ENCODE measurements at places on chromosomes 7 and 10.

DNA sequence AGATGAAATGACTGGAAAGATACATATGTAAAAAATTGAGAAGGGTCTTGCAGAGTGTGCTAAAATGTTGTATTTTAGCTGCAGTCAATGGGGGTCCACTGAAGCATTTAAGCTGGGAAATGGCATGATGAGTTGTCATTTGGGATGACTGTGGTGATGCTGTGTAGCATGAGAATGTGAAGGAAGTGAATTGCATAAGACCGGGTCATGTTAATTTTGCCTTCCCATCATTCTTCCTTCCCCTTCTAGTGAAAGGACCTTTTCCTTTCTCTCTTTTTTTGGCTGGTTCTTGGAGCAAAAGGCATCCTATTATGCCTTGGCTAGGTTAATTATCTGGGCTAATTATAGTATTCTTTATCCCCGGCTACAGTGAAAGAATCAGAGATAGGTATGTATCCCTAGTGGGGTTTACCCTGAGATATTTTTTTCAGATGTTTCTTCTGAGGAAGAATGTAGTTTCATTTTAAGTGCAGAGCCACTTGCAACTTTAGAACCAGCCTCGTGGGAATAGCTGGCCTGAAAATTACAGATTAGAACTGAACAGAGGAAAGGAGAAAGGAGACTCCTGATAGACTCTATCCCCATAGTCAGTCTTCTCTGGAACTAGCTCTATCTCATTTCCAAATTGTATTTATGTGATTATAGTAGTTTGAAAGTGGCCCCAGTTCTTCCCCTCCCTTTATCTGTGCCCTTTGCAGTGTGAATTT lies 93.6 kb downstream of the HGF start:
- no peak for DNase-seq

DNA sequence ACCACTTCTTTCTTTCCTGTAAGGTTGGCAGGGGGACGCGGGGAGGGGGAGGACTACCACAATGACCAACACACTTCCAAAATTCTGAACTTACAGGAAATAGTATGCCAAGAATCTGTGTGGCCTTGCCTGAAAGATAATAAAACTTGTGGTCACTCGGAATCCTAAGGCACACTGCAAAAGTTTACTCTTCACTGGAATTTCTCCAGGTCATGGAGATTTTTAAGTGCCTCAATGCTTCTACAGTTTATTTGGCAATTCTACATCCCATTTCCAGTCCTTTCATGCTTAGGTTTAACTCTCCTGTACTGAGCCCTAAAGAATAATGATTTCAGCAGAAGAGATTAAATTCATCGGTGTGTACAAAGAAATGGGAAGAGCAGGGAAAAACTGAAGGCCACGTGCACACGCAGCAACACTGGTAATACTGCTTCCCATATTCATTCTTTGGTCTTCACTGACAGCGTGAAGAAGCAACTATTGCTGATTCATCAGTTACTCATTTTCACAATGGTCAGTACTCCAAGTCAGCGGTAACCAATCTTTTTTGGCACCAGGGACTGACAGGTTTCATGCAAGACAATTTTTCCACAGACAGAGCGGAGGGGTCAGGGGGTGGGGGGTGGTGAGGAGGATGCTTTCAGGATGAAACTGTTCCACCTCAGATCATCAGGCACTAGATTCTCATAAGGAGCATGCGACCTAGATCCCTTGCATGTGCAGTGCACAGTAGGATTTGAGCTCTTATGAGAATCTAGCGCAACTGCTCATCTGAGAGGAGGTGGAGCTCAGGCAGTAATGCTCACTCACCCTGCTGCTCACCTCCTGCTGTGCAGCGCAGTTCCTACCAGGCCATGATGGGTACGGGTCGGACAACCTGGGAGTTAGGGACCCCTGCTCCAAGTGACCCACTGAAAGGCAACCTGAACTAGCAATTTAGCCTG lies 9.8 kb downstream of the LARP4B start:
- DNase-seq: no peak

- no peak for DNase-seq
These were observed 162.1 kb downstream of the PLCE1 start for GRCh38 chr10:94155722-94156271.

GRCh38 chr10:76868098-76868977 lies 769.3 kb downstream of the KCNMA1 start:
- no peak for DNase-seq

DNA sequence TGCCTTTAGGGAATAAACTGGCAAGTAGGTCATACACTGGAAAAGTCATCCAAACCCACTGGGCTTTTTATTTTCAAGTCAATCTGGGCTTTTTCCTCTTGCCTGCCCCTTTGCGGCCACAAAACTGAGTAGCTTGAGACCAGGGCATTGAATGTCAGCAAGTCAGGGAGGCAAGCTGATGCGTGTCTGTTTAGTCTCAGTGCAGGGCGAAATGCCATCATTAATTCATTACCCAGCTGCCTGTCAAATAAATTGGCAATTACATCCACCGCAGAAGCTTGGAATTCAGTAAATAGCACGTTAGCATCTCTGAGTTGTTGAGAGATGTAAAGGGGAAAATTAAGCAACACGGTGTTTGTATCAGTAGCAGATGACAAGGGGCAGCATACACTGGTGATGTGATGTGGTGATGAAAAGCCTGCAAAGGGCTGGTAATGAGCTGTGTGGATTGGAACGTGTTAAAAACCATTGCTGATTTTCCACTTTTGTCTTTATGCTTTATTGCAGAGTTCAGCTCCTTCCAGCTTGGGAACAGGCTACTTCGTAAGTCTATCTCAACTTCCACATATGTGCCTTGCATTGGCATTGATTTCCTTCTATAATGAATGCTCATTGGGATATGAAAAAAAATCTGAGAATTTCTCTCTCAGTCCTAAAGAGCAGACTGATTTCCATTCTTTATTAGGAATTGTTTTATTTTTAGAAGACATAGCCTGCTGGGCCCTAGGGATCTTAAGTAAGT lies 535.9 kb downstream of the AUTS2 start:
- no peak for DNase-seq

DNA sequence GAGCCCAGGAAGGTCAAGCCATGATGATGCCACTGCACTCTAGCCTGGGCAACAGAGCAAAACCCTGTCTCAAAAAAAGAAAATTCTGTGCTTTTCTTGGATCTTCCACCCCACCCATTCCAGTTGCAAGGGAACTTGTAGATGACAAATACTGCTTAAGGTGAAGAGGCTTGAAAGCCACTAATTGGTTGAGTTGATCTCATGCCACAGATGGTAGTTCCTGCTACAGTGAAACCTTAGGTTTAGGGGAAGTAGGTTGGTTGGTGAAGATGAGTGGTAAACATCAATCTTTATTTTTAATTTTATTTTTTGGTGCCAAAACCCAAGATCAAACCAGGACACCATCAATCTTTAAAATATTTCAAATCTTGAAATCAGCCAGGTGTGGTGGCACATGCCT lies 2.9 kb upstream of the GDI2 start:
- DNase-seq: no peak

DNA sequence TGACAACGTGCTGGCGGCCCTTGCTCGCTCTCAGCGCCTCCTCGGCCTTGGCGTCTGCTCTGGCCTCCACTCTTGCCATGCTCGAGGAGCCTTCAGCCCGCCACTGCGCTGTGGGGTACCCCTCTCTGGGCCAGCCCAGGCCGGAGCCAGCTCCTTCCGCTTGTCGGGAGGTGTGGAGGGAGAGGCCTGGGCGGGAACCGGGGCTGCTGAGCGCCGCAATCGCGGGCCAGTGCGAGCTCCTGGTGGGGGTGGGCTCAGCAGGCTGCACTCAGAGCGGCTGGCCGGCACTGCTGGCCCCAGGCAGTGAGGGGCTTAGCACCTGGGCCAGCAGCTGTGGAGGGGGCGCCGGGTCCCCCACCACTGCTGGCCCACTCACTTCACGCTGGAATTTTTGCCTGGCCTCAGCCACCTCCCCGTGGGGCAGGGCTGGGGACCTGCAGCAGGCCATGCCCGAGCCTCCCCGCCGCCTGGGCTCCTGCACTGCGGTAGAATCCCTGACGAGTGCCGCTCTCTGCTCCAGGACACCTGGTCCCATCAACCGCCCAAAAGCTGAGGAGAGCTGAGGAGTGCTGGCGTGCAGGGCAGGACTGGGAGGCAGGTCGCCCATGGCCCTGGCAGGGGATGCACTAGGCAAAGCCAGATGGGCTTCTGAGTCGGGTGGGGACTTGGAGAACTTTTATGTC lies 372.2 kb upstream of the NRG3 start:
- DNase-seq: no peak

DNA sequence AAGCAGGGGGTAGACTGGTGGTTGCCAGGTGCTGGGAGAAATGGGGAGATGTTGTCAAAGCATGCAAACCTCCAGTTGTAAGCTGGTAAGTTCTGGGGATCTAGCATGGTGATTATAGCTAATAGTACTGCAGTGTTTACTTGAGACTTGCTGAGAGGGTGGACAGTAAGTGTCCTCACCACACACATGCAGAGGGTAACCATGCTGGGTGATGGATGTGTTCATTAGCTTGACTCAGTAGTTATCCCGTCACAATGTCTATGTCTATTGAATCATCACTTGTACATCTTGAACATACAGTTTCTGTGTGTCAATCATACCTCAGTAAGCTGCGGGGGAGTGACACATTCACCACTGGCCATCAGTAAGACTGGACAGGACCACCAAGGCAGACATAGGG lies 42.1 kb downstream of the GSDME start:
- no peak for DNase-seq

- no peak for DNase-seq
These were observed 427.8 kb upstream of the ZMIZ1 start for GRCh38 chr10:78640796-78641636.

GRCh38 chr7:135757719-135758411 lies 9.3 kb upstream of the FAM180A start:
- DNase-seq: no peak

GRCh38 chr10:34666008-34666704 lies 148.9 kb downstream of the PARD3 start:
- no peak for DNase-seq

GRCh38 chr10:95406651-95407280 lies 116.0 kb upstream of the PDLIM1 start:
- no peak for DNase-seq

DNA sequence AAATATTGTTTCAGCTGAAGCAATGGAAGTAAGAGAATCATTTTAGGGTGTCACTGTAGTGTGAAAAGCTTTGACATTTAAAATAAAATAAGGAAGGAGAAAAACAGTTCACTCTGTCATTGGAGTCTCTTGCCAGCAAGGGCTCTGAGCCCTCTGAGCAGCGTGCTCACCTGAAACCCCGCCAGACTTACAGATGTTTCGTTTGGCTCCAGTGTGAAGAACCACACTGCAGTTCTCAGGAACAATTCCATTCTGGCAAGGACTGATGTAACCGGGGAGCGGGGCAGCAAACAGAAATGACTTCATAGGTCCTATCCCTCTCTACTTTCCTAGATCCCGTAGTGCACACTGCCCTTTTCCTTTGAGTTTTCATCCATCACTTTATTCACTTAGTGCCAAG lies 164.3 kb downstream of the CELF2 start:
- DNase-seq: no peak

GRCh38 chr10:110068780-110069179 lies 61.0 kb downstream of the ADD3 start:
- no peak for DNase-seq

DNA sequence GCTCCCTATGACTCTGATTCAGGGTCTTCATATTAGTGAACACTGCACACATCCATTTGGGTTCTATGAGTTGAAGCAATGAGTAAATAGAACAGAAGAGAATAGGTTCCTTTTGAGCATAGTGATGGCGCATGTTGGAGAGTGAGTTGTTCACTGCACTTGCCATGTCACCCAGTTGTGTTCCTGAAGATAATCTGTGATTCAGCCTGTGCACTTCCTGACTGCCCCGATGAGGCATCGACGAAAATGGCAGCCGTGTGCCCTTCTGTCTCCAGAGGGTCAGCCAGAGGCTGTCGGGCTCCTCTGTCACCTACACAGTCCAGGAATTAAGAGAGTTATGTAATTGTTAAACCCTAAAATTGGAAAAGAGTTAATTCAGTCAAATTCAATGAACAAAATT lies 94.7 kb downstream of the GALNT11 start:
- DNase-seq: no peak

DNA sequence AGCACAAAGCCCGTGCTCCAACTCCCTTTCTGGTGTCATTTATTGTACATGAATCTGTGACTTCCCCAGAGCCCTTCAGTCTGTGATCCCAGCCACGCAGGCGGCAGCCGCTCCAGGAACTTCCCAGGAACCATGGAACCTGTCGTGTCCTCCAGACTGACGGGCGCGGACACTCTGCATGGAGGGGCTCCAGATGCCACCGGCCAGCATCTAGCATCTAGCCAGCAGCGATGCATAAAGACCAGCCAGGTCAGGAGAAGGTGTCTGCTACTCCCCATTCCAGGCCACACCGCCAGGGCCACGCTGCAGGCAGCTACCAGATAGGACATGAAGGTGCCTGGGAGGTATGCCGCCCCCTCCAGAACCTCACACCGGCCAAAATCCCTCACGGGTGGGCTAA lies 77.4 kb downstream of the PRKAG2 start:
- DNase-seq: no peak

DNA sequence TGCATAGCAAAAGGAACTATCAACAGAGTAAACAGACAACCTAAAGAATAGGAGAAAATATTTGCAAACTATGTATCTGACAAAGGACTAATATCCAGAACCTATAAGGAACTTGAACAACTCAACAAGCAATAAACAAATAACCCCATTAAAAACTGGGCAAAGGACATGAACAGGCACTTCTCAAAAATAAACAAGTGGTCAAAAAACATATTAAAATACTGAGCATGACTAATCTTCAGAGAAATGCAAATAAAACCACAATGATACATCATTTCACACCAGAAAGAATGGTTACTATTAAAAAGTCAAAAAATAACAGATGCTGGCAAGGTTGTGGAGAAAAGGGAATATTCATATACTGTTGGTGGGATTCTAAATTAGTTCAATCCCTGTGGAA lies 17.1 kb downstream of the MAGI2 start:
- DNase-seq: no peak

DNA sequence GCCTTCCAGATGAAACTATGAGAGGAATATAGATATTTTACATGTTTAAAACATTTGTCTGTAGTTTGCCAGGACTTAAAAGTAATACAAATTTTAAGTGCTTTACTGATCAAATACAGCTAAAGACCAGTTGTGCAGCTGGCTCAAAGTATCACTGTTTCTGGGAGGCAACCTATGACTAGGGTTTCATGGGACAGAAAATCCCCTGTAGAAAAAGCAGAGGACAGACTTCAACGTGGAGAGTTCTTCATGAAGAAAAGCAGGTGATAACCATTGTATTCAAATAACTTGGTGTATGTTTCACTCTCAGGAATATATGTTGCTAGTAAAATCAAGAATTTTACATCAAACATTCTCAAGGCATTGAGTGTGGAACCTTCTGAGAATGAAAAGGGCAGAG lies 40.9 kb downstream of the PTER start:
- DNase-seq: no peak

DNA sequence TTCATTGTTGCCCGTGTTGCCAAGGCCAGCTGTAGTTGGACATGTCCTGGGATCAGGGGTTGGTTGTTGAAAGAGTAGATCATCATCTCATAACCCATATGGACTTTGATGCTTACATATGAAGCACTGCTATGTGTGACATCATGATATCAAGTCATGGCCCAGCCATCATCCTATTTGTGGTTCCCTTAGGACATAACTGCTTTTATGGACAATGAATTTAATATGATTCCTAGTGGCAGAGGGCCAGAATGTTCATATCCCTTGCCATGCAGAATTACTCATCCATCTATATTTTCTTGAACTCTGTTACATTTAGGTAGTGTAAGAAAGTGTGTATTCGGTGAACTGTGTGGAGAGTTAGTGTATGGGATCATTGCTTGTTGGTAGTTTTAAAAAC lies 343.9 kb upstream of the LRGUK start:
- no peak for DNase-seq

GRCh38 chr7:114997487-114998404 lies 75.9 kb downstream of the MDFIC start:
- DNase-seq: no peak

Measured in activated CD4-positive, CD25-positive, alpha-beta regulatory T cell treated with anti-CD3 and anti-CD28 coated beads, Interleukin-2, amount 50 U/mL, for 16 hours (primary cell).